Ascending aorta (tissue), 2 donors: ENCODE measurements at places on chromosomes 5 and 9.

GRCh38 chr9:83327323-83327722 is 210.9 kb downstream of the FRMD3 start:
- DNase-seq, result no peak

GRCh38 chr5:170132269-170132975 is 26.7 kb downstream of the FOXI1 start:
- DNase-seq, result no peak

GRCh38 chr9:134382733-134383132 is 56.5 kb downstream of the RXRA start:
- no peak for DNase-seq

DNA sequence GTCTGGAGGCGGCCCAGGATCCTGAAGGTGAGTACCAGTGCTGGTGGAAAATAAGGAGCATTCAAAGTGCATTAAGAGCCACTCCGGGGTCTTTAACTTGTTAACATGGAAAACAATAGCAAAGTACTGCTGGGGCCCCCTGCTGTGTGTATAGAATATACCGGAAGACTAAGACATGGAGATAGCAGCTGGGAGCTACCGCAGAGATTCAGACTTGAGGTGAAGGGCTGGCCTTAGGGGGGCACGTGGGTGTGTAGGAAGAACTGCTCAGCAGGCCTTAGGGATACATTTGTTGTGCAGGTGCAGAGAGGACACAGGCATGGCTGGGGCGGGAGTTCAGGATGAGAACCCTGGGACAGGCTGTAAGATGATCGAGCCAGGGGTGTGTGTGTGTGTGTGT is 1.2 kb upstream of the DMRT1 start:
- DNase-seq, result no peak

GRCh38 chr5:153896117-153896516 is 142.6 kb downstream of the FAM114A2 start:
- no peak for DNase-seq

GRCh38 chr9:129483415-129484351 is 137.2 kb downstream of the C9orf50 start:
- peak; percentile 97 for DNase-seq

DNA sequence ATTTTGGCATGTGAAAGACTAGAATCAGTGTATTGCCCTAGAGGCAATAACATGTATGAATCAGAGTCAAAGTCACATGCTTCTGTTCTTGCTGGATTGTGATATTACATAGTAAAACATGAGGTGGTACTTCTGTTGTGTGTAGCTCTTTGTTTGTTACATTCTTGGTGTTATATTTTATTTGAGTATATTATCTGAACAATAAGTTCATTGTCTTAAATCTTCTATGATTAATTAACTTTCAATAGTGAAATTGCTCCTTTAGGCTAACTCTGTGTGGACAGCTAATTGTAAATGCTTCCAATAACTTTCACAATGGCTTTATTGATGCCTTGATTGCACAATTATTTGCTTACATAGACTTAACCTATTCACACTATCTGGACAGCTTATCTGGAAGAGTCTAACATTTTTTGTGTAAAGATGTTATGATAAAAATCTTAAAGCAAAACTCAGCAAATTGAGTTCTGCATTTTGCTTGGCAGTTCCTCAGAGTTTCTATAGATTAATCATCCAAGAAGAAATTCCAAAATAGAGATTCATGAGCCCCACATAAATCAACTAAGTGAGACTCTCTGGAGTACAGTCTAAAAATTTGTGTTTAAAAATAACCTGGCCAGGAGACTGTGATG is 239.6 kb upstream of the TUSC1 start:
- DNase-seq, result no peak

GRCh38 chr5:145562931-145563330 is 272.2 kb downstream of the PRELID2 start:
- no peak for DNase-seq

- no peak for DNase-seq
Measured at GRCh38 chr5:54828151-54828550, 157.2 kb downstream of the ESM1 start.

GRCh38 chr9:127081250-127082185 is 40.9 kb downstream of the ANGPTL2 start:
- DNase-seq, result peak; percentile 39

- no peak for DNase-seq
Measured at GRCh38 chr5:21802869-21803490, 1050.2 kb downstream of the CDH12 start.

DNA sequence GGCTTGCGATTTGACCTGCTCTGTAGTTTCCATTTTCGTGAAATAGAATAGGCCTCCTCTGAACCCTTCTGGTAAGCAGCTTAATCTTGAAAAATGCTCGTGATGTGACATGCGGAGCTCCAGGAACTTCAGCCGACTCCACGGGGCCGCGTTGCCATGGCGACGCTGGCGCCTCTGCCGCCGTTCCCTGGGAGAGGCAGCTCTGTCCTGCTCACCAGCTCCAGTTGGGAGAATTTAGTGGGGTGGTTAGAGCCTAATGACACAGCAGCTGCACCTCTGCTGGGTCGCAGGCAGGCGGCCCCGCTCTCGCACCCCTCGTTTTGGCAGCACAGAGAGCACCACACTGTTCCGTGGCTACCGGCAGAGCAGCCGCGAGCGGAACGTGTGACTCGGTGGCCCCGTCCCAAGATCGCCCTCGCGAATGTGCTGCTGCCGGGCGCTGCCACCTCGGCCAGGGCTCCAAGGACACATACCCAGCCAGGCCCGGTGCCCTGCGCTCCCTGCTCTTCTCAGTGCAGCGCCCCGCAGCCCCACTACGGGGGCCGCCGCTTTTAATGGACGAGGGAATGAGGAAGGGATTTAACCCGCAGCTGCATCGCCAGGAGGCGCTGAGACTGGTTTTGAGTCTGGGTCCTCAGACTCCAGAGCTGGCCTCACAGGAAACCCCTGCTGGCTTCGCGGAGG is 131.2 kb upstream of the LMX1B start:
- DNase-seq, result peak; percentile 26

DNA sequence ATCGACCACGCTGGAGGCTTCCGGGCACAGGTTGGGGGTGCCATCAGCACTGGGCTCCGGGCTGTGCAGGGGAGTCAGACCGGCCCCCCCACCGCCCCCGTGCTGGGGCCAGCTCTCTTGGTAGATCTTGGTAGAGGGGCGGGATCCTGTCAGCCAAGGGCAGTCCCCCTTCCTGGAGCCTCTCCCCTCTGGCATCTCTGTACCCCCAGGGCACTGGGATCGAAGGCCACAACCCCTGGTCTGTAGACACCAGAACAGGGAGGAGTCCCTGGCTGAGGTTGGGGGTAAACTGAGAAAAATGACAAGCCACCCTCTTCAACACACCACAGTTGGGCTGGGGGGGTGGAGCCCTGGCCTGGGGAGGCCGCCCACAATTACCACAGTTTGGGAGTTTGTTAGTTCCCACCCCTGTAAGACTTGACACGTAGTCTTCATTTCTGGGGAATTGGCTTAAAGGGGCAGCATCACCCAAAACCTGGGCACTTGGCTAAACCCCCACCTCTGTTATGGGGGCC is 882 bp downstream of the CERCAM start:
- peak; percentile 68 for DNase-seq

GRCh38 chr9:127642082-127642740 is 30.1 kb downstream of the STXBP1 start:
- no peak for DNase-seq

- no peak for DNase-seq
Measured at GRCh38 chr5:89349246-89349980, 466.4 kb upstream of the MEF2C start.

GRCh38 chr5:111469903-111470302 is 42.4 kb downstream of the STARD4 start:
- no peak for DNase-seq

DNA sequence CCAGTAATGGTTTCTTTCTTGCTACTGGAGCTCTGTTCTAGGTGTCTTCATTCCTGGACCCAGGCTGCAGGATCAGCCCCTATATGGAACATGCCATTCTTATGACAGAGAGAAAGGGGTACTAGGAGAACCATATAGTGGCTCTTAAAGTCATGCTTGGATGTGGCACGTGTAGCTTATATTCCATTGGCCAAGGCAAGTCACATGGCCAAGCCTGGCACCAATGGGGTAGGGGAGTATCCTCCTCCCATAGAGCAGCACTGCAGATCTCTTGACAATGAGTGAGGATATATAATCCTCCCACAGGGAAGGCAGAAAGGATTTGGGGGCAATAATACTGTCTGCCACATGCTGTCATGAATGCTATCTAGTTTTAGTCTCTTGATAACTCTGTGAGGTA is 193.3 kb downstream of the PALM2AKAP2 start:
- no peak for DNase-seq

GRCh38 chr5:107526270-107526937 is 144.3 kb downstream of the EFNA5 start:
- no peak for DNase-seq

- DNase-seq, result no peak
Measured at GRCh38 chr9:12539580-12539975, 153.6 kb upstream of the TYRP1 start.

GRCh38 chr5:89759802-89760201 is 649.8 kb downstream of the CETN3 start:
- no peak for DNase-seq

GRCh38 chr5:40221796-40222195 is 457.9 kb upstream of the PTGER4 start:
- no peak for DNase-seq

- no peak for DNase-seq
Measured at GRCh38 chr9:136529516-136530460, 16.1 kb downstream of the NOTCH1 start.

DNA sequence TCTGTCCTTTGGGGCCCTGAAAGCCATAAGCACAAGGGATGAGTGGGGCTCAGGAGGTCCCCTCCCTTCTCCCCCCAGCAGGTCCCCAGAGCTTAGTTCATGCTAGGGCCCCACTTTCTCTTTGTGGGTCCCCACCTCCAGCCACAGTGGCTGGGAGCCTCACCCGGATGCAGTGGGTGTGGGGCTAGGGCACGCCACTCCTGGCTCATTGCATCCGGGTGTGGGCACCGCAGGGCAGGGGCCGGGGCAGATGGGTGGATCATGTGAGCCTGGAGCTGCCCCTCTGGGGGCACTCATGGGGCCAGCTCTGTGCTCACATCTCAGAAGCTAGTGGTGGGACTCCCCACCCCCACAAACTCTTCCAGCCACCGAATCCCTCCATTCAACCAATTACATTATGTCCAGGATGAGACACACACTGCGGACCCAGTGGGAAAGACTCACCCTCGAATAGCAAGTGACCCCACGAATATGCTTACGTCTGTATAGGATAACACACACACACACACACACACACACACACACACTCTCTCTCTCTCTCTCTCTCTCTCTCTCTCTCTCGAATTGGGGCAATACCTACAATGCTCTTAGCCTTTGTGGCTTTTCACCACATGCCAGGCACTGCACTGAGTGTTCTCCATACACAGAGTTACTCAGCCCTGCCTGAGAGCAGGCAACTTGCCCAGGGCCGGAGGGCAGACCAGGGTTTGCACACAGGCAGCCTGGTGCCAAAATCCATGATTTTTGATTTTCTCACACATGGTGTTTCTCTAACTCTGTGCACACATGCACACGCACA is 16.8 kb upstream of the PHYKPL start:
- DNase-seq, result no peak

DNA sequence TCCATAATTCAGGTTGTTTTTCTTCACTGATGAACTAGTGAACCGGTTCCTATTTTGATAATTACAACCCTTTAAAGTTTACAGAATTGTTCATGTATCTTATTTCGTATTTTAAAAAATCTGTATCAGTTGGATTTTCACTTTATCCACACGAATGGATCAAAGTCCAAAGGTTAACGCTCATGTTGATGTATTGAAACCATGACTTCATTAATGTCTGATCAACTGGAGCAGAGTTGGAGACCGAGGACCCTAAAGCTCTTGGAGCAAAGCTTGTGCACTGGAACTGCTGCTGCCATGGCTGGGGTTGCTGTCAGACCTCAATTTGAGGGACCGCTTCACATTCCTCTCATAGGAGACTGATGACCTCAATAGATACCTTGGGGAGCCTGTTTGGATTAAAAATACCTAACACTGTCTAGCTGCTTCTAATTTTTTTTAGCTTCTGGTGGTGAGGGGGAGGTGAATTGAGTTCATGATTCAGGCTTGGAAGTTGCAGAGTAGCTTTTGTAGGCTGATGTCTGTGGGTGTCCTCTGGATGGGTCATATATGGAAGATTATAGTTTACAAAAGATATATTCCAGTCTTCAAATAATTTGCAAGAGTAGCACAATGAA is 45.1 kb downstream of the KIAA1958 start:
- DNase-seq, result no peak

- no peak for DNase-seq
Measured at GRCh38 chr9:26437056-26437711, 455.4 kb downstream of the CAAP1 start.

DNA sequence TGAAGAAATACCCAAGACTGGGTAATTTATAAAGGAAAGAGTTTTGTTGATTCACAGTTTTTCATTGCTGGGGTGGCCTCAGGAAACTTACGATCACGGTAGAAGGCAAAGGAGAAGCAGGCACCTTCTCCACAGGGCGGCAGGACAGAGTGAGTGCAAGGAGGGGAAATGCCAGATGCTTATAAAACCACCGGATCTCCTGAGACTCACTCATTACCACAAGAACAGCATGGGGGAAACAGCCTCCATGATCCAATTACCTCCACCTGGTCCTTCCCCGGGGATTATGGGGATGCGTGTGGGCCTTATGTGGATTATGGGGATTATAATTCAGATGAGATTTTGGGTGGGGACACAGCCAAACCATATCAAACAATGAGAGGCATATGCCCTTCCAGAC is 18.5 kb upstream of the RORB start:
- no peak for DNase-seq

DNA sequence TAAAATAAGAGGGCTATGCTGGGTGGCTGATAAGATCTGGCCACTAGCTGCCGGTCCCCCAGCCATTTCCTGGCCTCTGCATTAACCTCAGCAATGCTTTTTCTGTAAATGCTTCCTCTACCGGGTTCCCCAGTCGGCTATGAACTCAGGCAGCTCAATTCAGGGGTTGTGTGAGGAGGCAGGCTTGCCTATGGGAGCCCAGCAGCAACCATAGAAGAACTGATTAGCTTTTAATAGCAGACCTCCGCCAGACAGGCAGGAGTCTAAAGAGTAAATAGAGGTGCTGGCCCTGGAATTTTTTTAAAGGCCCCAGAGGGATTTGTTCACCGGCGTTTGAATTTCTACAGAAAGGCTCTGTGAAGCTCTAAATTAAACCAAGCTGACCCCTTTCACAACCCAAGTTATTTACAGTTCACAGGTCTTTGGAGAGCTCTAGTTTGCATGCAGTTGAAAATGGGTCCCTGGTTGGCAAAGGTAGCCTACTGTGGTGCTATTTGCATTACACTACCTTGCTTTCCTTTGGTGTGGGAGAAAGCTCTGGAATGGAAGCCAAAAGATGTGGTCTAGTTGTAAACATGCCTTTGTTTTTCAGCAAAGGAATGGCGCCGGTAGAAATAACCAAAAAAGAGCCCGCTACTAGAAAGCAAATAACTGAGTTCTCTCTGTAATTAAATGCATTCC is 289.7 kb upstream of the SEMA6A start:
- no peak for DNase-seq

- no peak for DNase-seq
Measured at GRCh38 chr5:150624334-150625163, 15.9 kb upstream of the SYNPO start.

DNA sequence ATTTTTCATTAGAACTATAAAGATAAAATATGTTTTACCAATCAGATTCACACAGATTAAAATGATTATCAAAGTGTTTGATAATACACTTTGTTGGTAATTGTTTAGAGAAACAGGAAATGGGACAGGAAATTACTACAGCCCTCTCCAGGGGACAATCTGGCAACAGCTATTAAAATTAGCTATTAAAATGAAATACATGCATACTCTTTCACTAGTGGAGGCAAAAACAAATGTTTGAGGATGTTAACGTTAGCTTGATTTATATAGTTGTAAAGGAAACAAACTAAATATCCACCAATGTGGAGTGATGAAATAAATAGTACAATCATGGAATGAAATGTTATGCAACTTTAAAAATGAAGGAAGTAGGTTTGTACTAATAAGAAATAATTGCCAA is 53.7 kb downstream of the TARS1 start:
- DNase-seq, result no peak
